ENCODE measurements at places on chromosomes 16 and 17.

- no peak for DNase-seq
Measured at GRCh38 chr17:77884019-77884418, 74.5 kb upstream of the TNRC6C start.

DNA sequence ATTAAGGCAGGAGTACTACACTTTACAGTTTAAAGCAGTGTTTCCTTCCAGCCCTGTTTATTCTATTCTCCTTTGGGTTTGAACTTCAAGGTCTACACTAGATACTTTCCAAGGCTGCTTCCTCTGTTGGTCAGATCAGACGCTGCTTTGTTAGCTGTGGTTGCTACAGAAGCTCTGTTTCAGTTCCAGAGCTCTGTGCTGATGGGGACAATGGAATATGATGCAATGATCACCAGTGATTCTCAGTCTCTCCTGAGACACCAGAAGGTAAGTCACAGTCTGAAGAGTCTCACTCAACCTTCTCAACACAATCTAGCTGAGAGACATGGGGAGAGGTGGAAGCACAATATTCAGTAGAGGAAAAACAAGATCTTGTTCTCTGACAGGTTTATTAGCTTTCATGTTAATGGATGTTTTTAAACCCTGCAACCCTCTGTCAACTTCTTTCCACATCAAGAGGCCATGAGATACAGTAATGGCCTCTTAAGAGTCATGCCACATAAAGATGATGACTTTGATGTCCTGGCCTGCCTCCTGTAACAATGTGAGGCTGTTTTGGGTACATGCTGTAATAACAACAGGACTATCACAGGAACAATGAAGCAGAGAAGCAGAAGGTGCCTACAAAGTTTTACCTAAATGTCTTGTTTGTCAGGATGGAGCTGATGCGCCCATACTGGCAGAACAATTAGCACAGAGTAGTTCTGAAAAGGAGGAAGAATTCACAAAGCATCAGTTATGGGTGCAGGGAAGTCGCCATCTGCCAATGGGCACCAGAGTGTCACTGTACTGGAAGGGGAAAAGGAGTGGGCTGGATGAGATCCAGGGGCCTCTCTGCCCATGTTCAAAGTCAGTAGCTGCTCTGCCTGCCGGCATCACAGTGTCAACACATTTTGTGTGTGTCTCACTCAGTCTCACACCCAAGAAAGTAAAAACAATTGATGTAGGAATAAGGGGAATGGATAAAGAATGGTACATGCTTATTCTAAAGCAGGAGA is 33.4 kb downstream of the PSME3IP1 start:
- DNase-seq, result no peak

- no peak for DNase-seq
Measured at GRCh38 chr16:17068524-17068923, 402.2 kb downstream of the XYLT1 start.

DNA sequence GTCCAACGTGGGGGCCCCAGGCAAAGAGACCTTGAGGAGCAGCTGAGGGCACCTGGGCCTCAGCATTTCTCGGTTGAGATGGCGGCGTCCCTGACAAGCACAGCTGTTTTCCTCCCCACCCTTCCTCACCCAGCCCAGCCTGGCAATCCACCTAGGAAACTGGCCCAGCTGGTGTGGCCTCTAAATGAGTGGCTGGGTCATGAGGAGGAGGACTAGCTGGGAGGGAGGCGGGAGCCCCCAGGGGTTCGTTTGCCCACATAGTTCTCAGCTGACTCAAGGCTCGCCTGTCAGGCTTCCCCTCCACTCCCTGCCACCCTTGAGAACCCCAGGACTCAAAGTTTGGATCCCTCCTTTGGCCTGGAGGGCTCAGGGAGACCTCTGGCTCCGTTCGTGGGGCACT is 5.9 kb downstream of the RNF222 start:
- DNase-seq, result no peak

GRCh38 chr17:5902181-5903140 is 167.7 kb upstream of the WSCD1 start:
- no peak for DNase-seq

GRCh38 chr16:62014319-62014923 is 21.8 kb downstream of the CDH8 start:
- DNase-seq, result no peak

- no peak for DNase-seq
Measured at GRCh38 chr17:6257336-6257735, 177.6 kb downstream of the AIPL1 start.
